ENCODE measurements at places on chromosomes 3 and 15.

DNA sequence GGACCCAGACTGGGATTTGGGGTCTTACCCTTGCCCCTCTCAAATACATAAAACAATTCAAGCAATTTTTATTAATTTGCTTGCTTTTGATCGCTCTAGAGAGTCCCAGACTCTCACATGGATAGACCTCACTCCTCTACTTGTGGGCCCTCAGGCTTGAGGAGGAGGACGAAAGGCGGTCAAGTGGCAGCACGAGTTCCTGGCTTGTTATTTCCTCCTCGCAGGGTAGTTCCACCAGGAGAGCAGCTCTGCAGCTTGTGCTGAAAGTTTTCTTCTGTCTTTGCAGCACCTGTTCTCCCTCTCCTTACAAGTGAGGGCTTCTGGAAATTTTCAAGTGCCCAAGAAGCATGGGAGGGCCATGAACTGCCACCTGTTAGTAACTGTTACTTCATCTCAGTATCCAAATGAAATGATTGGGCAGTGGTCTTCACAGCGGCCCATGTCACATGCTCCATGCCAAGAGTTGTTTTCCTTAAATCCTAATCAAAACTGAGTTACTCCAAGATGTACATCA lies 22.7 kb downstream of the ABI3BP start:
- no peak for DNase-seq

- DNase-seq, result no peak
Measured at GRCh38 chr15:39419651-39420050, 161.2 kb upstream of the THBS1 start.

DNA sequence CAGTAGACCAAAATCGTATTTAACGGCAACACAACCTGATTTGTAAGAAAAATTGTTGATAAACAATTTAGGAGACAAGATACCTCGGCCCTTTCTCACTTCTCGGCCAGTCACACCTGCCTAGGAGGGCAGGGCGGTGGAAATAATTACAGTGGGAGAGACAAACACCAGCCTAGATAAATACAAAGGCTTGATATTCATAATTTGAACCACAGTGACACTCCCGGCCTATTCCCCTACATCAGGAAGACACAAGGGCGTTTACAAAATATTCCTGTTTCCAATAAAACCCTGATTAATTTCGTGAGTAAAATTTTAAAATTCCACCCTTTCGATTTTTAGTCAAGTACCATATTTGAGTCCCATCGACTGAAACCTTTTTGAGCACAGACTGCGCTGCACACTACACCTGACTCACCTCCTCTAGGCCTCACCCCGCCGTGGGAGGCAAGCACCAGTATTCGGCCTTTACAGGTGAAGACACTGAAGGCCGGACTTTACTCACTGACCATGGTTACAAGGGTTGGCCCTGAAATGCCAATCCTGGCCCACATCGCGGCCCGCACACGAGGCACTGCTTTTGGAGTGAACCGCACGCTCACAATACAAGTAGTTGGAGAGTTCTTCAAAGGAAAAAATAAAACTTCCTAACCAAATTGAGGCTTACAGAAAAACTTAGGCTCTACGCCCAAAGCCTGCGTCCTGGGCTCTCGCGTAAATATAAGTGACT lies 794 bp downstream of the ARPP19 start:
- DNase-seq, result no peak

- DNase-seq, result no peak
Measured at GRCh38 chr15:101615414-101615985, 36.7 kb downstream of the TM2D3 start.

DNA sequence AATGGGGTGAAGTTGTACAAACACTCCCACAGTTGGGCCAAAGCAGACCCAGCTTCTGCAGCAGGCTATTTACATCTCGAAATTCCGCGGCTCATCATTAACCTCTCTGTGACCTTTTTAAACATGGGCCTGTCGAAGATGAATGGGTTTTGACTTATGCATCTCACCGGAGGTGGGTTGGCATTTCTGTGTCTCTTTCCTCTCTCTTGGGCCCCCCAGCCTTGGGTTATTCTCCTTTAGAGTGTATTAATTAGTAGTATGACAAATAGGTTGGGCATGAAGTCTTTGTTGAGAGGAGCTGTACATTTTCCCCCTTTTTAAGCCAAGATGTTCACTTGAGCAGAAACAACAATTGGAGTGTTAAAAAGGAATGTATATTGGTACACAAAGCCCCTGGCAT lies 9.8 kb downstream of the SMAD6 start:
- no peak for DNase-seq

DNA sequence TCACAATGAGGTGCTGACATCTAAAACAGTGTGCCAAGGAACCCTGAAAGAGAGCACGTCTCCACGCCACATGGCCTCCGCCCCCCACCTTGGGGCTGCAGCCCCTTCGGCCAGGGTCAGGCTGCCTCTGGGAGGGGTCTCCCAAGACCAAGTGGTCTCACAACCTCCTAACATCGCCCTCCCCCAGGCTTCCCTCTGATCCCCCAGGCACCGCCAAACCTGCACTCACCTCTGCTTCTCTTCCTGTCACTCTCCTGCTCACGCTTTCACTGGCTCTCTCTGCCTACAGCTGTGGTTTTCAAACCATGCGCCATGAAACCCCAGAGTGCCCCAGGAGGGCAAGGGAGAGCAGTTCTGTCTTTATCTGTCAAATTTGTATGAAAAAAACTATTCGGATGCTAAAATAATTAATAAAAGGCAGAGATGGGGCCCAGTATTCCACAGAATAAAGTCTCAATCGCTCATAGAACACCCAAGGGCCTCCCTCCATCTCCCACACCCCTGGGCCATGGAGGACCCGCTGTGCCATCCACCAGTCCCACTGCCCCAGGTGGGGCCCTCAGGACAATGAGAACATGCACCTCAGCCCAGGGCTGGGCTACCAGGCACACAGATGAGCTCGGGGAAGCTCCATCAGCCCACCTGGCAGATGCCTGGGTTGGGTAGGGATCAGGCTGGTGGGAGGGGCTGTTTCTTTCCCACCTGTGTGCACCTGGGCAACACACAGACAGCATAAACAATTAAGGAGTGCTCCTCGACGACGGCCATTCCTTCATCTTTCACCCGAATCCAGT lies 21.5 kb downstream of the CYFIP1 start:
- no peak for DNase-seq

GRCh38 chr3:9361691-9362388 lies 1.0 kb upstream of the THUMPD3 start:
- no peak for DNase-seq

- DNase-seq, result no peak
Measured at GRCh38 chr3:181278468-181279238, 289.1 kb upstream of the DNAJC19 start.

- DNase-seq, result no peak
Measured at GRCh38 chr3:40073310-40074007, 236.0 kb upstream of the EIF1B start.

GRCh38 chr15:28456476-28457395 lies 76.0 kb downstream of the GOLGA8G start:
- no peak for DNase-seq

DNA sequence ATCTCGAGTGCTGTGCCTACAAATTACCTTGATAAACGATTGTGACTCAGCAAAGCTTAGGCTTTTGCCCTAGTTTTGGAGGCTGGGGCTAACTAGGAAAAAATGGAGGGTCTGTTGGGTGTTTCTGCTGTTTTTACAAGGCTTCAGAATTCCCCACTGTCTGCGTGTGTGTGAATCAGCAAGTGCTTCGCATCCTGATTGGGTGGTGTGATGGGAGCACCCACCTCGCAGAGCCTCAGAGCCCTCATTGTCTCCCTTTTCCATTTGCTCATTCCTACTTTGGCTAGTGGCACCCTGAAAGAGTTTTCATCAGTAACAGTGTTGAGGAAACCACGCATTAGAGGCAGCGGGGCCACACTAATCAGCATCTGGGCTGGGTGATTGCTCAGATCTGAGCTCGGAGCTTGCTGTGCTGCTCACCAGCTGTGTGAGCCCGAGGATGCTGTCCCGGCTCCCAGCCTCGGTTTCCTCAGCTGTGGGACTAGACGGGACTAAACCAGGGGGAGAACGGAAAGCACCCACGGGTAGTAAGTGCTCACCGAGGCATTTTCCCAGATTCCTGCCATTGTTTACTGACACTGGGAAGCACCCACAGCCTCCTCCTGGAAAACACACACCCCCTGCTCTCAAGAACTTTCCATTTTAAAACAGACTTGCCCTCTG lies 40.6 kb downstream of the GOLGA8S start:
- no peak for DNase-seq

DNA sequence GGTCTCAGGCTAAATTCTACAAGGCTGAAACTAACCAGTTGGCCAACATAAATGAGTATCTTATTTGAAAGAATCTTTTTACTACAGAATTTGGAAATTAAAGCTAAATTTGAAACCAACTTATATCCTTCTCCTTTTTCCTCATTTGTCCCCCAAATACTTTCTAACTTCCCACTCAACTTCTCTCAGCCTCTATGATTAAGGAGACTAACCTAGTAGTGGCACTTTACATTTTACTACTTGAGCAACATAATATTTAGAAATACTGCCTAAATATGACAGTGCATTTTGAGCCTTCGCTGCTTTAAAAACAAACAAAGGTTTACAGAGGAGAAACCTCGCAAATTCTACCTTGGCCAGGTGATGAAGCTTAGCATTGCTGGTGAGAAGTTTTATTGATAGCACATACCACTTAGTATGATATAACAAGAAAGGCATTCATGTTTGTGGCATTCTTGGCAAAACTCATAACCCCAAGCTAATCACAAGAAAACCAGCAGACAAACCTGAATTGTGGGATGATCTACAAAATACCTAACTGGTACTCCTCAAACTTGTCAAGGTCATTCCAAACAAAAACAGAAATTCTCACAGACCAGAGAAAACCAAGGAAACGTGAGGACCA lies 432.1 kb upstream of the CFAP20DC start:
- no peak for DNase-seq

DNA sequence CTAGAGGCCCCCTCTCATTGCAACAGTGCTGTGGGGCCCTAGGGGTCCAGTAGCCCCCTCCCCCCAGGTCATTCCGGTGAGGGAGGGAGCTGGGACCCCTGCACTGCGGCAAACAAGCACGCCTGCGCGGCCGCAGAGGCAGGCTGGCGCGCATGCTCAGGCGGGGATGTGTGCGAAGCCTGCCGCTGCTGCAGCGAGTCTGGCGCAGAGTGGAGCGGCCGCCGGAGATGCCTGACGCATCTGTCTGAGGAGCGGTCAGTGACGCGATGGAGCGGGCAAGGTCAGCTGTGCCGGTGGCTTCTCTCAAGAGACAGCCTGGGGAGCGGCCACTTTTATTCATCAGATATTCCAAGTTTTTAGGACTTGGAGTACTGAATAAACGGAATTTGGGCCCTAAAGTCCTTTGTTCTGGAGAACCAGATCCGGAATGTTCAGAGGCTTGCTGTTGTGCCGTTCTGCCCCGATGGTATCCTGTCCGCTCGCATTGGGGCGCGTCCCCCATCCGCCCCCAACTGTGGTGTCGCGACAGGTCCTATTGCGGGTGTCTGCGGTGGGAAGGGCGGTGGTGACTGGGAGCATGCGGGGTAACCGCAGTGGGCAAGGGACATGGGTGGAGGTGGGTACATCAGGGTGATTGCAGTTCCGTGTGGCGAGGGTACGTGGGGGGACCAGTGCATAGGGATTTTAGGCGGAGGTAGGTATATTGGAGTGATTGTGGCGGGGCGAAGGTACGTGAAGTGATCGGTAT lies at the start of the genes SNRPN and SNURF:
SNRPN (plus strand) TSS at position 205 of the 748 bp plus-strand sequence. CDS start 19,467 bp downstream, outside the sequence.
SNURF (plus strand) TSS at position 205 of the 748 bp plus-strand sequence; CDS start at position 267, 62 bp downstream.
- peak; percentile 30 for DNase-seq

DNA sequence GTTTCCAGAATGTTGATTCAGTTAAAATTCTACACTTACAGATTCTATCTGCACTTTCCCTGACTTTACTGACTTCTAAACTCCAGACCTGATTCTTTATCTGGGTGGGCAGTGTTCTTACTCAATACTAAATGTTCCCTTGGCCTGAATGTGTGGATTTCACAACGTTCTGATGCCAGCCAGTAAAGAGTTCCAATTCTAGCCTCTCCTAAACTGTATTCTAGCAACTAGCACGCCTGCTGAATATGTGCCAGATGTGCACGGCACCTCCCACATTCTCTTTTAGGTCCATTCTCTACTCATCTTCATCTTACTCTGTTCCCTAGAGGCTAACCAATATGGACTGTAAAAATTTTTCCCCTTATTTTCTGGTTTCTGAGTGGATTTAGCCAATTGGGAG lies 479.5 kb upstream of the AGTR1 start:
- DNase-seq, result no peak

DNA sequence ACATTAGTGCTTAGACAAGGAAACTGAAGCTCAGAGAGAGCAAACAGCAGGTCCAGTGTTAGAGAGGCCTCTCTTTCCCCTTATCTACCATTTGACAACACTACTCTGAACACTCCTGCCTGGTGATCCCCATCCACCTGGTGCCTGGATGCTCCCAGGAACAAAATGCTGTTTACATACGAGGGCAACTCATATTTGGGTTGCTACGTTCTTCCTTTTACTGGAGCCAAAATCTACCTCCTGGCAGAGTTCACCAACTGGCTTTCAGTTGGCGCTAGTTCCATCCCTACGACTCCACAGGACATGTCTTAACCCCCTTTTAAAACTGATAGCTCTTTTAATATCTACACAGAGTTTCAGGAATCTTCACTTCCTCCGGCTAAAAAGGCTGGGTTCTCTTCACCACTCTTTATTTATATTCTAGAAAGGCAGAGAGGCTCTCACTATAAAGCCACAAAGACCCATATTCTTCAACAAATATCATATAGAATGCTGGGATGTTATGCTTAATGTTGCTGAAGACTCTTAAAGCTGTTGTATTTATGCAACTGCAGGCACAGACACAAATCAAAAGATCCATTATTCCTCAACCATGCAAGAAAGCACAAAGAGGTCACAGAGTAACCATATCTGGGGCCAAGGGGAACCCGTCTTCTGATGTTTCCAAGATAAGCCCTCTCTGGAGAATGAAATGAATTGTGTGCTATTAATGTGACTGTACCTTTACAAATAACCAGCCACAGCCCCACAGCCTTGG lies 47.9 kb downstream of the CCNB2 start:
- no peak for DNase-seq

DNA sequence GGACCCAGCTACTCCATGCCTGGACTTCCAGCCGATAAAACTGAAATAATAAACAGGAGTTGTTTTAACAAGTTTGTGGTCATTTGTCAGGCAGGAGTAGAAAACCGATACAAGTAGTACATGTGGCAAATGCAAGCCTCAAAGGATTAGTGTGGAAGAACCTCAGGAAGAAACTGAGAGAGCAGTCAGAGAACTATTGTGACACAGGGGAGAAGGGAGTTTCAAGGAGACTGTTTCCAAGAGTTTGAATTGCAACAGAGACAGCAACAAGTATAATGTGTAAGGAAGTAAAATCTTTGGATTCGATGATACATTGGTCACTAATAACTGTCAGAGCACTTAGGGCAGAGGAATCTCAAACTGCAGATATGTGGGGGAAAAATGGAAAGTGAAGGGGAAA lies 450.6 kb upstream of the ARHGEF26 start:
- no peak for DNase-seq

DNA sequence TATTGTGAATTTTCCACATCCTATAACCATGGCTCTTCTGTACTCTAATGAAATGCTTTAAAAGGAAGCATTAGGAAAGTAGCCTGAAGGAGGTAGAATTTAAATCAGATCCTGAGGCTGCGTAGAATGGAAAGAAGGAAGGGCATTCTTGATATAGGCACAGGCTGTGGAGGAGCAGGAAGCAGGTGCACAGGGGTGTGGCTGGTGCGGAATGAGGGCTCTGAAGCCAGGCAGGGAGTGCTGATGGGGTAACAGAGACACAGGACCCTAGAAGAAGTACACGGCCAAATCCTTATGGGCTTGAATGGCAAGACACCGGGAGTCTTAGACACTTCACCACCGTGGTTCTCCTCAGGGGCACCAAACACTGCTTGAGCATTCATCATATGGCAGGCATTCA lies 97.0 kb downstream of the MYLK start:
- DNase-seq, result no peak

Data from stimulated activated CD8-positive, alpha-beta memory T cell treated with anti-CD3 and anti-CD28 coated beads, Interleukin-7, amount 100 ng/mL, for 1 hour (primary cell).